ENCODE measurements at places on chromosomes 7 and 10.

- DNase-seq: no peak
Observed at GRCh38 chr7:138776166-138776833, 21.5 kb upstream of the TMEM213 start.

GRCh38 chr7:51276091-51276605, 40.5 kb downstream of the COBL start:
- DNase-seq: no peak

GRCh38 chr7:101075646-101076045, 9.6 kb upstream of the TRIM56 start:
- DNase-seq: no peak

- peak; percentile 18 for DNase-seq
Observed at GRCh38 chr7:142854372-142855113, at the start of gene EPHB6. TSS of gene EPHB6 (plus strand) at chr7:142855076. CDS start at chr7:142863228, 8,152 bp downstream.

- no peak for DNase-seq
Observed at GRCh38 chr7:115052706-115053105, 130.8 kb downstream of the MDFIC start.

GRCh38 chr10:52644373-52645186, 128.0 kb downstream of the MBL2 start:
- DNase-seq: no peak

DNA sequence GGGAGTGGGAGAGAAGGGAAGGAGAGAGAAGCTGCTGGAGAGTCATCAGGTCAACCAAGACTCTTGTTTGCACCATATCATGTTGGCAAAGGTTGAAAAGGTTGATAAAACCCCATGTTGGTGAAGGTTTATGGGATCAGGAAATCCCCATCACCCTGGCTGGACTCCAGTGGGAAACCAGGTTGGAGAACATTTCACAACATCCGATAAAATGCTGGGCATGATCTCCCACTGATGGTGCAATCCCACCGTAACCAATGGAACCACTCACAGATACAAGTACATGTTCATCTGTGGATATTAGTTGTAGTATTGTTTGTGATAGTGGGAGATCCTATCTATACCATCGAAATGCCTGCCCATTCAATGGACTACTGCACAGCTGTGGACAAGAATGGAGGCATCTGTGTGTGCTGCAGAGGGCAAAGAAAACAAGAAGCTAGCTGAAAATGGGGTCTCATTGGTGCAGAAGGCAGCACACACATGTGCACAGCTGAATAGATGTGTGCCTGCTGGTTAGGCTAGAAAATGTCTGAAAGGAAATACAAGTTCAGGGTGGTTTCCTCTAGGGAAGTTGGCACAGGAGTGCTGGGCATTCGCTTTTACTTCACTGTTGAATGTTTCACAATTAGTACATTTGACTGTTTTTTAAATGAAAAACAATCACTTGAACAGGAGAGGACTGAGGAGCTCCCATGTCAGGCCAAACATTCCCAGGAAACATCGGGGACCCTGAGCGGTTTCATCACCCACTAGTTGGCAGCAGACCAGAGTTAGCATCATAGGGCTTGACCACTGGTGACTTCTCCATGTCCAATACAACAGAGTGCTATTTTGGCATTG, 80.4 kb upstream of the MGMT start:
- no peak for DNase-seq
